ENCODE measurements at places on chromosomes 3 and 15. TPM values are rescaled to one million over a fixed set of nuclear protein-coding genes. Genes with fewer than 3 reads are reported as not detected.

GRCh38 chr3:46750555-46751038, 32.9 kb upstream of the PRSS50 start:
- DNase-seq = no peak

DNA sequence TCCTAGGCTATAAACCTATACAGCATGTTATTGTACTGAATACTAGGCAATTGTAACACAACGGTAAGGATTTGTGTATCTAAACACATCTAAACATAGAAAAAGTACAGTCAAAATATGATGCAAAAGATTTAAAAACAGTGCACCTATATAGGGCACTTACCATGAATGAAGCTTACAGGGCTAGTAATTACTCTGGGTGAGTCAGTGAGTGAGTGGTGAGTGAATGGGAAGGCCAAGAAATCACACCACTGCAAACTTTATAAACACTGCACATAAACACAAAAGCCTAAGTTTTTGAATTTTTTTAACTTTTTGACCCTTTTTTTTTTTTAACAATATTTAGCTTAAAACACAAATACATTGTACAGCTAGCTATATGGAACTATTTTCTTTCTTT, 204.7 kb upstream of the CTNNB1 start:
- no peak for DNase-seq

GRCh38 chr3:188402229-188402628, 248.3 kb downstream of the LPP start:
- DNase-seq = no peak

DNA sequence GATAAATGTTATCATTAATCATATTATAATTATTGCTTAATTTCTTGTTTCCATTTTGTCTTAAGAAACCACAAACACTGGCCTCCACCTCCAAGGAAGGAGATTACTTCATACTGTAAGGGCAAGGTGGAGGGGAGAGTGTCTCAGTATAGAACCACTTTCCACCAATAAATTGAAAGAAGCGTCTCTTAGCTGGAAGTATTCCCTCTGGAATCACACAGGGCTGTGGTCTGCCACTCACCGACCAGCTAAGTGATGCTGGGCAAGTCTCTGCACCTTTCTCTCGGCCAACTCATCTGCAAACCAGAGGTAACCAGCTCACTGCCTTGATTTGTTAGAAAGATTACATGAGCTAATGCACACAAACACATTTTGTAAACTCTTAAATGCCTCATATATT, 63.1 kb downstream of the EIF4E3 start:
- no peak for DNase-seq

DNA sequence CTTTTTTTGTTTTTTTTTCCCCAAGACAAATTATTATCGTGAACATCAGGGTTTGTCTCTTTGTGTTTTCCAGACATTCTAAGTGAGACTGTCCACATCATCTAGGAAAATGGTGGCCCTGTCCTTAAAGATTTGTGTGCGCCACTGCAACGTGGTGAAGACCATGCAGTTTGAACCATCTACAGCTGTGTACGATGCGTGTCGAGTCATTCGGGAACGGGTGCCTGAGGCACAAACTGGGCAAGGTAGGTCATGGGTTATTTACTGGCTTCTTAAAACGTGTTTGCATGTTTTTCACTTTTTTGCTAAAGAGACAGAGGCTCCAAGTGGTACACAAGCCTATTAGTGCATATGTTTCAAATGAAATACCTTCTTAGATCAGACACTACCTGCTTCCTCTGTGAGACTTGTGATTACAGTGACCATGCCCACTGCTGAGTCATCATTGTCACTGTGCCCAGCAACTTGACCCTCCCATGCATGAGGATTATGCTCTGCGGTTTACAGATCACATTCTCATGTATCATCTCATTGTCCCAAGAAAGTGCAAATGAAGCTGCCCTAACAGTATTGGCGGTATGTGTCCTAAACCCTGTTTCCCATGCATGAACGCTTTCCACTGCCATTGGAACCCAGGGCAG, 395.2 kb upstream of the TPM1 start:
- DNase-seq = no peak

GRCh38 chr3:23546181-23546580, 259.6 kb upstream of the UBE2E1 start:
- no peak for DNase-seq

Gene IL17RD
- total RNA-seq = 48.9 TPM

Gene CD200
- 50.2 TPM for total RNA-seq

Gene CPLX3
- not detected for total RNA-seq

Gene CTDSPL
- total RNA-seq = 42.8 TPM

Gene TF
- total RNA-seq = 0.06 TPM
